ENCODE measurements at places on chromosomes 5 and 9.

- no peak overlapping the region for H3K4me3 ChIP-seq
- H3K27ac ChIP-seq: no peak overlapping the region
- DNase-seq: no peak
- H3K4me1 ChIP-seq: peaks cover 45% of the 10 kb centered on the region
These were observed 102.7 kb downstream of the EFNA5 start for GRCh38 chr5:107567901-107568671.

- H3K4me3 ChIP-seq: no peak overlapping the region
- no peak for DNase-seq
- no peaks in the 10 kb centered on the region for H3K27me3 ChIP-seq
These were observed 284.2 kb downstream of the NR3C1 start for GRCh38 chr5:143119291-143119769.

DNA sequence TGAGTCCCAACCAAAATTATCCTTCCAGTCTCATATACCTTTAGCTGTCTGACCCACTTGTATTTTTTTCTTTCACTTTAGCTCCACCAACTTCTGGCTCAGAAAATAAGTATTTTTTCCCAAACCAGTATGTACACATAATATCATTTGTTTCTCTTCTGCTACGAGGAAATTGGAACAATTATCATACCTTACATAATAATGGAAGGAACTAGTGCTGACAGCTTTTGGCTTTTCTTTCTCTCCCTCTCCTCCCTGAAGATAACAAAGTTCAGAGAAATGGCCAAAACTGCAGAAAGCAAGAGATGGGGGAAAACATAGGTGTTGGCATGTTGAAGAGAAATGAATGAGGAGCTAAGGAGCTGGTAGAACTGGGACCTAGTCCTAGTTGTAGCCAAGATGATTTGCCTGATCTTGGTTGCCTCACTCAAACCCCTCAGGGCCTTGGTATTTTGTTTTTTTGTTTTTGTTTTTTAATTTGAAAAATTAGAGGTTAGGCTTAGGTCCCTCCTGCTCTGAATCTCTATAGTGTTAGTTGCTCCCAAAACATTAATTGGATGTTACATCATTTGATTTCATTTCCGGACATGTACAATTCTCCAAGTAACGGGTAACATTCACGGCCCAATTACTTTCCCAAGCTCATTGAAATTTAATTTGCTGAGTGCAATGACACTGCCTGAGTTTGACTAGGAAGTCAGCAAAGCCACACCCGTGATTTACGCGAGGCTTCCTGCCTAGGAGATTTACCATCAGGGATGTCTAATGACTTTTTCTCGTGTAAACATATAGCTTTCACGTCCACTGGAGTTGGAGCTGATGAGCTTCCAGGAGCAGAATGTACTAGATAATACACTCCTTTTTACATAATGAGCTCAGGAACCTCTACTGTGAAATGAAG lies 291.6 kb downstream of the TLE1 start:
- no peak for DNase-seq
- H3K27ac ChIP-seq: no peak overlapping the region
- no peak overlapping the region for H3K4me3 ChIP-seq
- H3K4me1 ChIP-seq: no peaks in the 10 kb centered on the region
- H3K27me3 ChIP-seq: no peaks in the 10 kb centered on the region

DNA sequence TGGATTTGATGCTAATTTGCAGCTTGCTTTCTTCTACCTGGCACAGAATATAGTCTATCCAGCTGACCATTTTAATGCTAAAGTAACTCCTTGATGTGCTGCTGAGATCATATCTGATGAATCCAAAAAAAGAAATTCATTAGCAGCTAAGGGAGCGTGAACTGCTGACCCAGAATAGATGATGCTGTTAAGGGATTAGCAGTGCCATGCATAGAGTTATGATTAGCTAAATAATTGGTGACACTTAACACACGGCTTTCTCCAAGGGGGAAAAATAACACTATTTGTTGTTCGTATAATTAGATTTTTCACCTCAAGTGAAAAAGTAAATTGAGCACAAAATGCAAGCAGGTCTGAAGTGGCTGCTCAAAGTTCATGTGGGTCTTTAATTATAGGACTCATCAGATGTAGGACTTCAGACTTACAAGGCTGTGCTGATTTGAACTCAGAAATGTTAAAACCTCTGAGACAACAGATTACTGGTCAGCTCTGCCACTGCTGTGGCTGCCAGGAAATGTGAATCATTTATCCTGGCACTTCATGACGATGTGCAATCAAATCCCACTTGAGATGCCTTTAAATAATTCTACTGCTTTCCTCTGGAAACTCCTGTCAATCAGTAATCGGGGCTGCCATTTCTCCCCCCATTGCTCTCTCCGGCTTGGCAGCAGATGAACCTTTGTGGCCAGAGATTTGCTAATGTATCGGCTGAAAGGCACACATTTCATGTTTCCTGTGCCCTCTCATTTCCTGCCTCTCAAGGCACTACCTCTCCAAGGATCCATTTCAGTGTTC lies 291.6 kb upstream of the C9orf72 start:
- H3K36me3 ChIP-seq: no peaks in the 10 kb centered on the region
- no peak overlapping the region for H3K27ac ChIP-seq
- no peak overlapping the region for H3K4me3 ChIP-seq
- no peaks in the 10 kb centered on the region for H3K27me3 ChIP-seq

DNA sequence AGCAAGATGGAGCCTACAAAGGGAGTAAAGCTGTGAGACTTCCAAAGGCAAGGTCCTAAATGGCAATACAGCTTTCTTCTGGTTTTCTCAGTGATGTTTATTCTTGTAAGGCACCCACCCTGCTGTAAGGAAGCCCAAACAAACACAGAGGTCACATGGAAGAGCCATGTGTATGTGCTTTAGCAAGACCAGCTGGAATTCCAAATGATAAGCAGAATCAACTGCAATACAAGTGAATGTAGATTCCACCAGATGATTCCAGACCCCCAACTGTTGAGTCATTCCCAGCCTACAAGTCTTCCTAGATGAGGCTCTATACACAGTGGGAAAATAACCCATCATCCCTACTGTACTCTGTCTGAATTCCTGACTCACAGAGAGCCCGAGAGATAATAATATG lies 122.8 kb downstream of the DEPDC1B start:
- H3K4me1 ChIP-seq: peaks cover 21% of the 10 kb centered on the region
- DNase-seq: no peak
- H3K36me3 ChIP-seq: peaks cover 8% of the 10 kb centered on the region
- H3K27ac ChIP-seq: peak overlapping the region; percentile 23

- no peak overlapping the region for H3K27ac ChIP-seq
- H3K27me3 ChIP-seq: no peaks in the 10 kb centered on the region
- H3K36me3 ChIP-seq: peaks cover 12% of the 10 kb centered on the region
- DNase-seq: no peak
- no peak overlapping the region for H3K4me3 ChIP-seq
- H3K4me1 ChIP-seq: peaks cover 9% of the 10 kb centered on the region
These were observed 16.4 kb downstream of the MAN2A1 start for GRCh38 chr5:109706095-109706494.

GRCh38 chr9:134234001-134234660 lies 69.8 kb upstream of the RNU6ATAC start:
- H3K4me1 ChIP-seq: no peaks in the 10 kb centered on the region
- no peaks in the 10 kb centered on the region for H3K27me3 ChIP-seq
- DNase-seq: no peak
- H3K36me3 ChIP-seq: no peaks in the 10 kb centered on the region
- no peak overlapping the region for H3K27ac ChIP-seq
- H3K4me3 ChIP-seq: no peak overlapping the region

DNA sequence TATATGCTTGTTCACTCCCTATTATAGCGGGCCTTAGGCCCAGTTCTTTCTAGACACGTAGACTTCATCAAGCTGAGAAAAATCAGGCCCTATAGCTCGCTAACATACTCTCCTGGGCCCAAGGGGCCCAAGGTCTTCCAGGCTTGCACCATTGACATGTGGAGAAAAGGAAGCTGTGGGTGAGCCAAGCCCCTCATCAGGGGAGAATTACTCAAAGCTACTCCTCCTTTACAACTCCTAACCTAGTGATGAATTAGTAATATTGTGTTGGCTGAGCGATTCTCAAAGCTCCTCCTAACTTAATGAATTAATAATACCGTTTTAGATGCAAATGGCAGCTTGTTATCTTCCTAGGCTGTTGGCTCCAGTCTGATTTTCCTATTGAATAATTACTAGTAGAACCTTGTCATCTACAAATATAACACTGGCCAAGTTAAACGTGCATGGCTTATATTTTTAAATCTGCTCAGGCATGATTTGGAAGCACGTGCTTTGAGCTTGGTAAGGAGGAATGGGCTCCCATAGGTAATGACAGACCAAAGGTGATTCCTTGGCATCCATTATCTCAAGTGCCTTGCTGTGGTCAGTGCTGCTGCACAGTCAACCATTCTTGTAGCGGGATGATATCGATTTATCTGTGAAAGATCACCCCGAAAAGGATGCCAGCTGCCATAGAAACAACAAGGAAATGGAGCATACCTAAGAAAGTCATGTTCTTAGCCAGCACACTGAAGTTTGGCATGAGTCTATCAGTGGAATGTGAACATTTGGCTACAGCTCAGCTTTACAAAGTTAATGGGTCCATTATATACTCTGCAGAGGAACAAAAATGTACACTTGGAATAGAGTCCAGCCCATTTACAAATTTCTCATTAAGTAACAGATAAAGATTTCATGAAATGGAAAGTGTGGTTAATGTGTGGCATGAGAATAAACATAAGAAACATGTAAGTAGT lies 23.8 kb downstream of the LVRN start:
- no peak overlapping the region for H3K27ac ChIP-seq
- DNase-seq: no peak
- H3K36me3 ChIP-seq: no peaks in the 10 kb centered on the region
- no peaks in the 10 kb centered on the region for H3K4me1 ChIP-seq
- no peaks in the 10 kb centered on the region for H3K27me3 ChIP-seq

DNA sequence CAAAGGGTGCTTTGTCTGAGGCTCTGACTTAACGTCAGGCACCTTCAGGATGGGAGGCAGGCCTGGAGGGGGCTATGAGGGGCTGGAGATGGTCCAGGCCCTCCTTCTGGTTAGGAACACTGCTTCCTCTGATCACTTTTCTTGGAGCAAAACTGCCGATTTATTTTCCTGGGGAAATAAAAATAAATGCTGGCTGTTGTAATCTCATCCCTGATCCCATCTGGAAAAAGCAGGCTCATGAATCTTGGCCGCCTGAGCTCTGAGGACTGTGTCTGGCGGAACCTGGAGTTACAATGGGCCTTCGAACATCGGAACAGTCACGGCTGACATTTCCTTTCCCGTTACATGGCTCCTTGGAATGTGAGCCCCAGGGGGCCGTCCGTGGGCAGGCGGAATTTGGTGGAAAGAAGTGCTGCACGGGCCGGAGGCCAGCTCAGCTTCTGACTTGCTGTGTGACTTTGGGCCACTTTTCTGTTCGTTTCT lies 157.8 kb downstream of the RGS3 start:
- H3K36me3 ChIP-seq: no peaks in the 10 kb centered on the region
- H3K4me3 ChIP-seq: no peak overlapping the region
- no peak overlapping the region for H3K27ac ChIP-seq
- DNase-seq: no peak

DNA sequence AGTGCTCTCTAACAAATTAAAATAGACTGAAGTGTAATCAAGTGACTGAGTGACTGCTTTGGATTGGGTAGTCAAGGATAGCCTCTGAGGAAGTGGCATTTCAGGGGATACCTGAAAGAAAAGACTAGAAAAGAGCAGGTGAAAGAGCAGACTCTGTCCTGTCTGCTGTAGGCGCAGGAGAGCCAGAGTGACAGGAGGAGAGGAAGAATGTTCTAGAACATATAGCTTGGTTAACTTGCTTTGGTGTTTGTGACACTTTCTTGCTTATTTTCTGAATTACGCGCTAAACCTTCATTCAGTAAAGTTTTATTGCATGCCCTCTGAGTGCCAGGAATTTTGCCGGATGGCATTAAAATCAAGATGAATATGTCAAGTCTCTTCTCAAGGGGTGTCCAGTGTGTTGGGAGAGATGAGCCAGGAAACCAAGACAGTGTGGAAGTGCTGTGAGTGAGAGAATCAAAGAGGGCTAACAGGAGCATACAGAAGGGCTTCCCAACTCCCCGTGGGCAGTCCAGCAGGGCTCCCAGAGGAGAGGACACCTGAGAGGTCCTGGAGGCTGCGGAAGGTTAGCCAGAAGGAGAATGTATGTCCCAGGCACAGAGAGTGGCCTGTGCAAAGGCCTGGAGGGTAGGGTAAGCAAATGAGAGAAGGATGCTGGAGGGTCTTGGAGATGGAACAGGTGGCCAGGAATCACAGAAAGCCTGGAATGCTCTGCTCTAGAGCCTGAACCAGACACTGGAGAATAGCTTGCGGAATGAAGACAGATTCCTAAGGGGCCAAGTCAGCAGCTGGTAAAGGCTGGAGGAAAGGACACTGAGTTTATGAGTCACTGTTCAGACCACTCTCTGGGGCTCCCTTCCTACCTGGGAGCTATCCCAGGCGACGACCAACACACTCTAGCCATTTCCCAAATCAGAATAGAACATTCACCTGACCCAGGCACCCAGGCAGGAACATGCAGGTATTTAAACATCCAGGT lies 59.3 kb downstream of the SLC22A5 start:
- H3K4me1 ChIP-seq: peaks cover 94% of the 10 kb centered on the region
- H3K27ac ChIP-seq: peak overlapping the region; percentile 99
- H3K36me3 ChIP-seq: peaks cover 91% of the 10 kb centered on the region
- no peak overlapping the region for H3K4me3 ChIP-seq
- H3K27me3 ChIP-seq: no peaks in the 10 kb centered on the region

GRCh38 chr9:90420211-90420610 lies 222.4 kb downstream of the DIRAS2 start:
- H3K4me1 ChIP-seq: no peaks in the 10 kb centered on the region
- no peak overlapping the region for H3K4me3 ChIP-seq

GRCh38 chr9:137298401-137299202 lies 3.5 kb downstream of the NRARP start:
- DNase-seq: no peak
- no peaks in the 10 kb centered on the region for H3K27me3 ChIP-seq
- H3K4me1 ChIP-seq: no peaks in the 10 kb centered on the region
- H3K4me3 ChIP-seq: no peak overlapping the region
- no peaks in the 10 kb centered on the region for H3K36me3 ChIP-seq
- no peak overlapping the region for H3K27ac ChIP-seq

DNA sequence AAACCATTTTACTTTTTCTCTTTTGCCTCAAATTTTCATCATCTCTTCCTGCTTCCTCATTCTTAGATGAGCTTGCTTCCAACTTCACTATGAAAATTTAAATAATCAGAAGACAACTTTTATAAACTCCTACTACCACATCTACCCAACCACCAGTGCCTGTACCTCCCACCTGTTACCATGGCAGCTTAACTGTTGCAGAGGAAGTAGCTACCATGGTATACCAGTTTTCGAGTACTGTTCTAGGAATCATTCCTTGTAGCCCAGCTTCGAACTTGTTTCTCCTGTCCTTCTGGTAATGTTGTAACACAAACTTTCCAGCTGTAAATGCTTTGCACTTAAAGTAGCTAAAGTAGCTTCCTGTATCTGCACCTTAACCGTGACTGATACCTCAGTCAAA lies 266.8 kb upstream of the NREP start:
- no peaks in the 10 kb centered on the region for H3K36me3 ChIP-seq
- H3K4me1 ChIP-seq: 0 out of 2 replicates have a peak, but pooled peaks cover 5% of the 10 kb centered on the region
- no peaks in the 10 kb centered on the region for H3K27me3 ChIP-seq
- no peak overlapping the region for H3K27ac ChIP-seq
- no peak overlapping the region for H3K4me3 ChIP-seq
- DNase-seq: no peak
